ENCODE measurements at places on chromosomes 1 and 21. TPM values are rescaled to one million over a fixed set of nuclear protein-coding genes. Genes with fewer than 3 reads are reported as not detected.

Gene IL12RB2
- 3.1 TPM for total RNA-seq

Gene LRRC7
- total RNA-seq = 11.5 TPM

Gene FAM43B
- 0.52 TPM for total RNA-seq

Gene LIN28A
- total RNA-seq = not detected

Gene LRRC53
- not detected for total RNA-seq

Gene EVA1C
- total RNA-seq = 0.52 TPM

Gene ACTL8
- total RNA-seq = not detected

Gene LDLRAD1
- not detected for total RNA-seq

Gene NBPF20
- 3.7 TPM for total RNA-seq

Gene SH2D1B
- total RNA-seq = 0.52 TPM

Gene ATP1A4
- under 0.01 TPM for total RNA-seq

Gene S100A14
- total RNA-seq = not detected

Gene KNCN
- total RNA-seq = not detected
